Panc1 (cell line): ENCODE measurements at places on chromosomes 4 and X.
A peak's percentile ranks its signal among the peaks of the same experiment; 100 is the strongest.

- no peaks in the 10 kb centered on the region for H3K27me3 ChIP-seq
- no peaks in the 10 kb centered on the region for H3K4me1 ChIP-seq
- H3K27ac ChIP-seq, result no peak overlapping the region
- DNase-seq, result no peak
Measured at GRCh38 chr4:38368613-38369012, 295.4 kb upstream of the KLF3 start.

DNA sequence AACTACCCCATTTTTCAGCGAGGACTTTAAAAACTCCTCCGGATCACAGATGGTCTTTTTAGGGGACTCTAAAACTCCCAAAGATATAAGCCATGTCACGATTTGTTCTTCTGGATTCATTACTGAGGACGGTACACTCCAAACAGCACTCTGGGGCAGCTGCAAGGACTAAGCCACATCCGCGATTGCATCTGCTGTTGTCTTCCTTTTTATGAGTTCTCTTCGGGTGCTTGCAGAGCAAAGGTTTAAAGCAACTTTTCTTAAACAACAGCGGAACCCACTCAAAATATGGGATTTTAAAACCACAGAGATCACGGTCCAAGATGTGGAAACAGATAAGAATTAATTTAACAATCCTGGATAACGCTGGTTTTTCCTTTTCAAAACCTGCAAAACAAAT is at the start of gene ARHGEF6:
Gene ARHGEF6, minus strand, starts transcription at position 170 of the 400 bp plus-strand sequence. Its CDS starts 50 bp downstream, at position 120.
- no peaks in the 10 kb centered on the region for H3K36me3 ChIP-seq
- no peaks in the 10 kb centered on the region for H3K27me3 ChIP-seq
- H3K4me3 ChIP-seq, result peak within 1 kb of the TSS; percentile 40
- DNase-seq, result no peak
- peak within 1 kb of the TSS; percentile 89 for H3K27ac ChIP-seq

- H3K4me1 ChIP-seq, result no peaks in the 10 kb centered on the region
- no peak overlapping the region for H3K27ac ChIP-seq
- no peak overlapping the region for H3K4me3 ChIP-seq
Measured at GRCh38 chr4:25993395-25994185, 79.6 kb downstream of the SMIM20 start.

DNA sequence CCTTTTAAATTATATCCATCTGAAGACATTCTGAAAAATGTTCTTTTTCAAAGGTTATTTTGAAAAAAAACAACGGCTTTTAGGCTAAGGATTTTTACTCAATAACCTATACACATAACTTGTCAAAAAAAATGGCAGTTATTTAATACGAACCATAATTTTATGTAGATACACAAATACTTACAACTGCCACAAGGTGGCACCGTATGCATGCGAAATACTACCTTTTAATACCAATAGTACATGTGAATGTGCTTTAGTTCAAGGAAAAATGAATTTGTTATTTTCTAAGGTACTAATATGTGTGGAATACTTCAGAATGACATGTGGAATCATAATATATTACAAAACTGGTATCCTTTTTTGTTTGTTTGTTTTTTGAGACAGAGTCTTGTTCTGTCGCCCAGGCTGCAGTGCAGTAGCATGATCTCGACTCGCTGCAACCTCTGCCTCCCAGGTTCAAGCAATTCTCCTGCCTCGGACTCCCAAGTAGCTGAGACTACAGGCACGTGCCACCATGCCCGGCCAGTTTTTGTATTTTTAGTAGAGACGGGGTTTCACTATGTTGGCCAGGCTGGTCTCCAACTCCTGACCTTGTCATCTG is 4.6 kb upstream of the MAD2L1 start:
- peaks cover 29% of the 10 kb centered on the region; the same call in 1 of the 2 replicates for H3K4me1 ChIP-seq
- H3K4me3 ChIP-seq, result no peak overlapping the region
- no peaks in the 10 kb centered on the region for H3K27me3 ChIP-seq

DNA sequence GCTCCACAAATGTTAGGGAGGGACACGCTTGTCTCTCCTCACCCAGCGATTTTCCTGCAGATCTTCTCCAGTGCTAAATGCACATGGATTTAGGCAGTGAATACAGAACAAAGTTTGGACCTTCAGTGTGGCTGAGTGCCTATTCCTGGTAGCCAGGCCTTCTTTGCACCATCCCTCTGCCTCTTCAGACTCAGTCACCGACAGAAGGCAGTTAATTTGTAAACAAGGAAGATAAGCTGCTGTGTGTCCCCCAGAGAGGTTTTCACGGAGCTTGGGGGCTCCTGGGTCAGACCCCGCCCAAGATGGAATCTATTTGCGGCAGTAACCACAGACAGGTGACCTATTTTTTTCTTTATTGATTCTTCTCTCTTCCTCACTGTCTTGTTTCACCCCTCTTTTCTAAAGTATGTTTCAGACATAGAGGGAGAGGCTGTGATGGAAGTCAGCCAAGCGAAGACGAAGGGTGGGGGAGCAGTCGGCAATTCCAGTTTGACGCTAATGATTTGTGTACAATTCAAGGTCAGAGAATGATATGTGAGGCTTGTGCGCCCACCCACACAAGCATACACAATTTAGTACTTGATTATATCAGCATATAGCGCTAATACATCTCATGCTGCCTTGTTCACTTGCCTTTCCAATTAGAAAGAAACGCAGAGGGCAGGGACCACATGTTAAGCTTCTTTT is 200.8 kb downstream of the MGST2 start:
- H3K4me3 ChIP-seq, result no peak overlapping the region
- H3K36me3 ChIP-seq, result no peaks in the 10 kb centered on the region
- no peak for DNase-seq
- H3K27ac ChIP-seq, result no peak overlapping the region

DNA sequence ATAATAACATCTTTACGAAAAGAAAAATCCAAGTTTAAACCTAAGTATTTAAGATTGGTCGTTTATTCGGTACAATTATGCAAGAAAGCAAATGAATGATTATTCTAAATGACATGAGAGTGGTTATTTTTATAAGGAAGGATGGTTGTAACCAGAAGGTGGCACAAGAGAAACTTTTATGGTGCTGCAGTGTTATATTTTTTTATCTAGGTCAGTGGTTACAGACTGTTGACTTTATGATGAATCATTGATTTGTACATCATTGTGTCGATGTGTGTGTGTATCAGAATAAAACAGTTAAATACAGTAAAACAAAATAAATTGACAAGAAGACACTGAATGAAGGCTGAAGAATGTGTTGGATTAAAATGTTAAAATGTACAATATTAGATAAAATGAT is 9.8 kb downstream of the DCAF8L2 start:
- no peak overlapping the region for H3K4me3 ChIP-seq
- no peaks in the 10 kb centered on the region for H3K27me3 ChIP-seq
- no peak overlapping the region for H3K27ac ChIP-seq

DNA sequence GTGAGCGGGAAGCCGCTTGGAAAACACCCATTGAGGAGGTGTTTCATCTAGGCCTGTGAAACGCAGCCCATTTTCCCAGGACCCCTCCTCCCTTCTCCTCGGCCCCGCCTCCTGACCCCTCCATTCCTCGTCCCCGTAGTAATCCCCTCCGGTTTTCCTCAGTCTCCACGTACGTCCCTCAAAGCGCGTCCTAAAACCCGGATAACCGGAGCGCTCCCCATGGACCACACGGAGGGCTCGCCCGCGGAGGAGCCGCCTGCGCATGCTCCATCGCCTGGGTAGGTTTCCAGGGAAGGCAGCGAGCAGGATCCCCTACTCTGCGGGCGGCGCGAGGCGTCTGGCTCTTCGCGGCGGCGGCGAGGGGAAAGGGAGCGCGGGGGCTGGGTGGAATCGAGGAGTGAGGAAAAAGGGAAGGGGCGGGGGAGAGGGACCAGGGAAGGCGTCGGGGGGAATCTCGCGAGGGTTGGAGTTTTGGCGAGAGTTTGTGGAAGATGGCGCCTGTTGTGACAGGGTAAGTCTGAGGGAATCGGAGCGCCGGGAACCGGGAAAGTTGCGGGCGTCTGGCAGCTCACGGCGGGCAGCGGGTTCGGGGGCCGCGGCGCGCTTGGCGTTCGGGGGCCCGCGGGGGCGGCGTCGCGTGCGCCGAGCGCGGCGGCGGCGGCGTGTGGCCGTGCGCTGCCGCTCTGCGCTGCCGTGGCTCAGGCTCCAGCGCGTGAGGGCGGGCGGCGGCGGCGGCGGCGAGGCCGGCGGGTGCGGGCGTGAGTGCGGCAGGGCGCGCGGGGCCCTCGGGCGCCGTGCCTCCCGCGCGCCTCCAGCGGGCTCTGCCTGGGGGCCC is at the start of gene RBPJ:
Gene RBPJ, plus strand, starts transcription at position 477 of the 835 bp plus-strand sequence. Its CDS starts 15 bp downstream, at position 492.
- peak within 1 kb of the TSS; percentile 78 for H3K4me3 ChIP-seq
- peak within 1 kb of the TSS; percentile 84 for H3K27ac ChIP-seq

DNA sequence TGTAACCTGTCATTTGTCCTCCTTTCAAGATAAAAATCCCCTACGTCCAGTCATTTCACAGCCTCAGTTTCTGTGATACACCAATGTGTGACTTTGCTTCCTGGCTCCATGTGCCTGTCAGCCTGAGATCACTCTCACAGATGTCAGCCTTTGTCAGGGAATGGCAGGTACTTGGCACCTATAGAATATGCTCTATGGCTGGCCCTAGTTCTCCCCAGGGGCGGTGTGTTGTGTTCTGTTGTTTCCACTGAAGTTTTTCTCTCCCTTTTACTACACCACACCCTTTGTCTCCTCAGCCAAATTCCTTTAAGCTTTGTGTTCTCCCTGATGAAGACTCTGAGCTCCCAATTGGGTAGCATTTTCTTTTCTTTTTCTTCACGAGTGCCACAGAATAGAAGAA is 81.7 kb downstream of the ALPK1 start:
- DNase-seq, result no peak
- no peaks in the 10 kb centered on the region for H3K36me3 ChIP-seq
- H3K4me1 ChIP-seq, result no peaks in the 10 kb centered on the region
- H3K27me3 ChIP-seq, result no peaks in the 10 kb centered on the region

- H3K27me3 ChIP-seq, result no peaks in the 10 kb centered on the region
- H3K4me3 ChIP-seq, result no peak overlapping the region
- no peaks in the 10 kb centered on the region for H3K36me3 ChIP-seq
- DNase-seq, result no peak
- H3K27ac ChIP-seq, result no peak overlapping the region
Measured at GRCh38 chrX:20284444-20284843, 17.7 kb upstream of the RPS6KA3 start.

DNA sequence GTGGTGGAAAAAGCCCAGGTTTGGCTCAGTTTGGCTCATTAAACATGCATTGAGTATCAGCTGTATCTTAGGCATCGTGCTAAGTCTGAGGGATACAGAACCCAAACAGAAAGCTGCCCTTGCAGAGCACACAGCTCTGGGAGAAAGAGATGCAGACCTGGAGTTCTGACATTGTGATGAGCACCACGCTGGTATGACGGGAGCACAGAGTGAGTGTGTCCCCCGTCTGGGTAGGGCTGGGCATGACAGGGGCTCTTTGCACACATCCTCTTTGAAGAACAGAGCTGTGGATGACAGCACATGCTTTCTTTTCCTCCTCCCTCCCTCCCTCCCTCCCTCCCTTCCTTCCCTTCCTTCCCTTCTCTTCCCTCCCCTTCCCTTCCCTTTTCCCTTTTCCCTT is 52.2 kb downstream of the CLCN4 start:
- no peaks in the 10 kb centered on the region for H3K36me3 ChIP-seq
- H3K4me1 ChIP-seq, result no peaks in the 10 kb centered on the region
- no peaks in the 10 kb centered on the region for H3K27me3 ChIP-seq

DNA sequence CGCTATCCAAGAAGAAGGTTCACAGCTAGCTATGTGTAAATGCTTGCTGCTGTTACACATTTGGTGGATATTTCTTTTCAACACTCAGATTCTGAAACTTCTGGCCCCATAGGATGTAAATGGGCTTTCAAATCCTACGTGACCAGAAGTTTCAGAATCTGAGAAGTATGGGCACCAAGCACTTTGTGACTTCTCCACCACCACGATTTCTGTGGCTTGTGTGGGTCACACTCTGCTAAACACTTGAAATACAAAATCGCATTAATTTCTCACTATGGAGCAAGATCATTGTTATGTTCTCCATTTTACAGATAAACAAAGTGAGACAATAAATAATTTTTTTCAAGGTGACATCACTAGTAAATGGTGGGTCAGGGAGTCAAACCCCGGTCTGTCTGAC is 259.4 kb upstream of the JADE1 start:
- no peak overlapping the region for H3K27ac ChIP-seq
- no peak for DNase-seq
- H3K36me3 ChIP-seq, result no peaks in the 10 kb centered on the region
- H3K4me3 ChIP-seq, result no peak overlapping the region

DNA sequence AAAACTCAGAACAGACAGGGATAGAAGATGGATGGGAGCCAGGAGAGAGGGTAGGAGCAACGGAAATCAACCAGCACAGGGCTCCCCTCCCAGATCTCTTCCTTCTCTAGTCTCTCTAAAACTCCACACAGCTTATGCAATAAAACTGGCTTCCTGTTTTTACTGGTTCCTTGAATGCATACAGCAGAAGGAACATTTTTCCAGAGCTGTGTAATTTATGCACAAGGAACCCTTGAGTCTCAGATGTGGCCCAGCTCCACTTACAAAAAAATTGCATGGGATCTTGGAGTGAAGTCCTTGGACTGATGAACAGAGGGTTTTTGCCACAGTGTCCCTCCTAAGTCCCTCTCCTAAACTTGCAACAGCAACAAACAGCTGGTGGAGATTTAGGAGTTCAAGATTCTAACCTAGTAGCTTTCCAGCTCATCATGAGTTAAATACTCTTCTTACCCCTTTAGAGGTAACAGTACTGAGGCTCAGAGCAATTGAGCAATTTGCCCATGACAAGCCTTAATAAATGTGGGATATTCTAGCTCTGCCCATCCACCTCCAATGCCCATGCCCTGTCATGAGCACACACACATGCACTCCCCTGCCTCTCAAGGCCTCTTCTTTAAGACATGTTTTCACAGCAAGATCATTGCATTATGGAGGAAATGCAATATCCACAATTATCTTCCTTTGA is 18.4 kb upstream of the CC2D2A start:
- no peaks in the 10 kb centered on the region for H3K27me3 ChIP-seq
- no peaks in the 10 kb centered on the region for H3K36me3 ChIP-seq
- H3K27ac ChIP-seq, result no peak overlapping the region
- no peak for DNase-seq

DNA sequence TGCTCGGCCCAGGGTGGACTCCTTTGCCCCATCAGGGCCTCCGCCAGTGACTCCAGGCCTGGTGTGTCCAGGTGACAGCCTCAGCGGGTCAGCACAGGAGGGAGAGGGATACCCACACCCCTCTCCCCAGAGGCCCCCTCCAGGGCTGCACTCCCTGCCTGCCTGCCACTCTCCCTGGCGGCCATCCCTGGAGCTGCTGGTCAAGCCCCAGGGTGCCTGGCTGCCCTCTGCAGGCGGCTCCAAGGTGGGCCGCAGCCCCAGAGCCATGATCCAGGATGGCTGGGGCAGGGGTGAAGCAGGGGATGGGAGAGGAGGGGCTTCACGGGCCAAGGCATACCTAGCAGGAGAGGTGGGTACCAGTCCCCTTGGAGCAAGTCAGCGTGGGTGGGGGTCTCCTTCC is 3.8 kb downstream of the FGFRL1 start:
- DNase-seq, result no peak
- H3K36me3 ChIP-seq, result no peaks in the 10 kb centered on the region
- peaks cover 6% of the 10 kb centered on the region; the same call in 1 of the 2 replicates for H3K4me1 ChIP-seq
- H3K27me3 ChIP-seq, result no peaks in the 10 kb centered on the region
- H3K27ac ChIP-seq, result no peak overlapping the region
- H3K4me3 ChIP-seq, result no peak overlapping the region

DNA sequence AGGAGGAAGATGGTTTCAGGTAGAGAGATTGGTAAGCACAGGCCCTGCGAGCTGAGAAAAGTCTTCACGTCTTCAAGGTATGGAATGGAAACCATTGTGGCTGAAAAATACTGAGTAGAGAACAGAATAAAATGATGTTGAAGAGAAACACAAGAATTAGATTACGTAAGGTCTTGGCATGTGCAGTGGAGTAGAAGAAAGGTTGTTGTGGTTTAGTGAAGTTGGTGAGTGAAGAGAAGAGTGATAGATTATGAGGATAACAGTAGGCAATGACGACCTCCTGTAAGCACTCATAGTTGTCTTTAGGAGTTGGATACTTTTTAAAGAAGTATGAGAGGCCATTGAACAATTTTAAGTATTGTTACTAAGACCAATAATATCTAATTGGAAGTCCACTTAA is 642.6 kb downstream of the PCDH7 start:
- no peaks in the 10 kb centered on the region for H3K27me3 ChIP-seq
- H3K4me3 ChIP-seq, result no peak overlapping the region
- H3K36me3 ChIP-seq, result no peaks in the 10 kb centered on the region
- no peak overlapping the region for H3K27ac ChIP-seq
- no peak for DNase-seq
